ENCODE measurements at places on chromosomes 16 and 17. TPM values are rescaled to one million over a fixed set of nuclear protein-coding genes. Genes with fewer than 3 reads are reported as not detected.

GRCh38 chr16:19706846-19707245 is 11.2 kb downstream of the KNOP1 start:
- H3K36me3 ChIP-seq: no peaks in the 10 kb centered on the region
- H3K4me1 ChIP-seq: no peaks in the 10 kb centered on the region
- H3K27me3 ChIP-seq: no peaks in the 10 kb centered on the region
- no peak overlapping the region for H3K27ac ChIP-seq

TMEM101 gene
- total RNA-seq: 1.5 TPM

GRCh38 chr16:30114411-30114810 is 1.1 kb upstream of the GDPD3 start:
- no peaks in the 10 kb centered on the region for H3K27me3 ChIP-seq
- no peaks in the 10 kb centered on the region for H3K4me1 ChIP-seq
- no peak for DNase-seq
- H3K36me3 ChIP-seq: no peaks in the 10 kb centered on the region

GRCh38 chr17:57045868-57046704 is 39.0 kb upstream of the AKAP1 start:
- peaks cover 28% of the 10 kb centered on the region for H3K27me3 ChIP-seq
- no peaks in the 10 kb centered on the region for H3K36me3 ChIP-seq
- DNase-seq: no peak
- no peak overlapping the region for H3K27ac ChIP-seq

- H3K36me3 ChIP-seq: no peaks in the 10 kb centered on the region
- H3K4me1 ChIP-seq: no peaks in the 10 kb centered on the region
- peaks cover 22% of the 10 kb centered on the region for H3K27me3 ChIP-seq
- DNase-seq: no peak
Observed at GRCh38 chr17:76140661-76141211, 309 bp downstream of the FOXJ1 start.

CLEC18A gene
- total RNA-seq: not detected

- H3K4me3 ChIP-seq: no peak overlapping the region
- DNase-seq: no peak
- H3K4me1 ChIP-seq: no peaks in the 10 kb centered on the region
- H3K27me3 ChIP-seq: no peaks in the 10 kb centered on the region
- H3K36me3 ChIP-seq: no peaks in the 10 kb centered on the region
Observed at GRCh38 chr16:2095315-2095853, 40.3 kb downstream of the PKD1 start.

DNA sequence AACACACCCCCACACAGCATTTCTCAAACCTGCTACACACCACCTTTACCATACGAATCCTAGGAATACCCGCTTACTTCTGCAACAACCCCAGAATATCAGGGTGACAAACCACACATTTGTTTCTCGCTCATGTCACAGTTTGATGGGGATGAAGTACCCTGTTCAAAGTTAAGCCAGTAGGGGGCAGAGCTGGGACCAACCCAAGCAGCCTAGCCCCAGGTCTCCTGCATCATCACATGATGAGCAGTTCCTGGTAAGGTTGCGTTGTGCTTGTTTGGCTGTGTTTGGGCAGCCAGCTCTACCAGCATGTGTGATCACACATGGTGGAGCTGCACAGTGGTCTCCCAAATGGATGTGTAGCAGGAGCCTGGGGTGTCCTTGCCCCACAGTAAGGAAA is 103.6 kb upstream of the C16orf82 start:
- H3K4me3 ChIP-seq: no peak overlapping the region
- H3K4me1 ChIP-seq: no peaks in the 10 kb centered on the region
- no peak for DNase-seq
- no peak overlapping the region for H3K27ac ChIP-seq
